ENCODE measurements at places on chromosomes 2 and 18.

DNA sequence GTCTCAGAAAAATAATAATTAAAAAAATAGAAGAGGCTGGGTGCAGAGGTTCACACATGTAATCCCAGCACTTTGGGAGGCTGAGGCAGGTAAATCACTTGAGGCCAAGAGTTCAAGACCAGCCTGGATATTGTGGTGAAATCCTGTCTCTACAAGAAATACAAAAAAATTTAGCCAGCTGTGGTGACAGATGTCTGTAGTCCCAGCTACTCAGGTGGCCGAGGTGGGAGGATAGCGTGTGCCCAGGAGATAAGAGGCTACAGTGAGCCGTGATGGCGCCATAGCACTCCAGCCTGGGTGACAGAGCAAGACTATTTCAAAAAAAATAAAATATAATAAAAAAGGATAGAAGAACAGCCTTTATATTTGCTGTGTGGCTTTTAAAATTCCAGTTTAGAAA lies 35.9 kb downstream of the SMC6 start:
- no peak for DNase-seq

GRCh38 chr2:42480402-42480801 lies 13.4 kb downstream of the KCNG3 start:
- no peak for DNase-seq

DNA sequence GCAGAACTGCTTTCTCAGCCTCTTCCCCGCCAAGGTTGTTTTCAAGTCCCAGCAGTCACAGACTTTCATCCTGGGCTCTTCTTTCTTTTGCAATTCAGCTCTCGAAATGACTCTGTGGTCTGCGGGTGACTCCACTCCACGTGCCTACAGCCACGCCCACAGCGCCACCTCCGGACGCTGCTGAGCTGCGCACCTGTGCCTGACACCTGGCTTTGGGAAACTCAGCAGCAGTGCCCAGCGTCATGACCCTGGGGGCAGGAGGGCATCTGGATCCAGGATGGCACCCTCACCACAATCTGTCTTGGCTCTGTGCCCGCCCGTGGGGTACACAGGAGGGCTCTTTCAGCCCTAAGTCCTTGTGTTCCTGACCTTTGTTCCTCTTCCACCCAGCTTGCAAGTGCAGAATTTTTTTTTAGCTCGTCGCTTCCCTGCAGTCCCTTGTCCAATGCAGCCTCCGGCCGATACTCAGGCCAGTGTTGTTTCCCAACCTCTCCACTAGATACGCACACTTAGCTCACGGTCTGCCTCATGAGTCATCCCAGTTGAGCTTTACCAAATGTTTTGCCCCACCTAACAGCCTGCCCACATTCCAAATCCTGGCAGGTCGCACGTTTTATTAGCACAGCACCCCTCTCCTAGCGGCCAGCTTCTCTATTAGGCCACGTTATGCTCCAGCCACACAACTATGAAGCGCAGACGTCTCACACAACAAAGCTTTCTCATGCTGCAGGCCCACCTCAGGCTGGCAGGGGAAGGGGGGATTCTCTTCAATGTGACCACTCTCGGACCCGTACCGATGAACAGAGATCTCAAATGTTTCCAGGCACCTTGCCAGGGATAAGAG lies 6.5 kb upstream of the CAPN10 start:
- peak; percentile 91 for DNase-seq

DNA sequence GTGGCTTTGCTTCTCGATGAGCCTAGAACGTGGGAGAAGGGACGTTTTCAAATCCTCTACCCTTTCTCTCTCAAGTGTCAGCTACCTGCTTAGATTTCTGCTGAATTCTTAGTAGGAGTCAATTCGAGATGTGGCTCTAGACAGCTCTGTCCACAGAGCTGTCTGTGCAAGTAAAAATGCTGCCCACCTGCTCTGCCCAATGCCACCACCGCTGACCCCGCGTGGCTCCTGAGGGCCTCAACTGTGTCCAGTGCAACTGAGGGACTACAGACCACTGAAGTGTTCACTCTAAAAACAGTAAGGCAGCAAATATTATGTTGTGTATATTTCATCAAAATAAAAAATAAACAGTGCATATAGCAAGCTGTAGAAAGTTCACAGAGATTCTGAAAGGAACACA lies 266.3 kb downstream of the ZNF516 start:
- no peak for DNase-seq

DNA sequence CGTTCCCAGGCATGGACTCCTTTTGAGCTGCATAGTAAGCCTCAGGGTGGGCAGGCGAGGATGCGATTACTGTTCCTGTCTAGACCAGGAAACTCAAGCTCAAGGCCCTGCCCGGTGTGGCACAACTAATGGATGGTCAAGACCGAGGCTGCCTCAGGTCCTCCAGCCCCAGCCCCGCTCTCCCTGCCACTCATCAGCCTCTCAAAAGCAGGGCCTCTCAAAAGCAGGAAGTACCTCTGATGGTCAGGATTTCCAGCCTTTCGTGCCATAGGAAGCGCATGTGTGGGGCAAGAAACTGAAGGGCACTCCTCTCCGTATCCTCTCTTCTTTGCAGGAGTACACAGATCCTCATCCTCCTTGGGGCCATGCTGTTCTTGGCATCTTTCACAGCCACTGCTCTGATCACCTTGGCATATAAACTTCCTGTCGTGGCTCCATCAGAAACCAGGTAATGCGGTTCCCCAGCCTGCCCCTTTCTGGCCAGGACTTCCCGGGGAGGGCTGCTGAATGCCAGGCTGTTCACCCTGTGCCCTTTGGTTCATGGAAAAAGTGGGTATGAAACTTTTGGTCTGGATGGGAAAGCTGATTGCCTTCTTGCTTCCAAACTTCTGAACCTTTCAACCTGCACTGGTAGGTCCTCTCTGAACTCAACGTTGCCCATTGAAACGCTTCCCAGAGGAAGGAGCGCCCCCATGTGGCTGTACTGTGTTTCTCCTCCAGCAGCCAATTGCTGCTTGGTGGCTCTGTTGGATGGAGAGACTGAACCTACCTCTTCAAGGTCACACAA lies 82.8 kb upstream of the SEC11C start:
- DNase-seq: no peak

DNA sequence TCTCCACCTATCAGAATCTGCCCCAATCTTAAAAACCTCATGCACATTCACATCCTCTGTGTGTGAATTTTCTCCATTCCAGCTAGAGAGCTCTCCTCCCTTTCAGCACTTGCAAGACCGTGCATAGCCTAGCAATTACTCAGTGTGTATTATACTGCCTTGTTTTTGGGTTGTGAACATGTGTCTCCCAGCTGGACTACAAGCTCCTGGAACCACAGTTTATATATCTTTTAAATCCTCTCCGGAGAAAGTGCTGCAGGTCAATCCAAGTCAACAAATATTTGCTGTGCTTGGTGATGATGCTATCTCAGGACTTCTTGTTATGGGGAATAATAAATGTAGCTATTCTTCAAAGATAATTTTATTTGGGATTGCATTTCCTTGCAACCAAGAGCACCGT lies 58.2 kb upstream of the MEX3C start:
- no peak for DNase-seq

DNA sequence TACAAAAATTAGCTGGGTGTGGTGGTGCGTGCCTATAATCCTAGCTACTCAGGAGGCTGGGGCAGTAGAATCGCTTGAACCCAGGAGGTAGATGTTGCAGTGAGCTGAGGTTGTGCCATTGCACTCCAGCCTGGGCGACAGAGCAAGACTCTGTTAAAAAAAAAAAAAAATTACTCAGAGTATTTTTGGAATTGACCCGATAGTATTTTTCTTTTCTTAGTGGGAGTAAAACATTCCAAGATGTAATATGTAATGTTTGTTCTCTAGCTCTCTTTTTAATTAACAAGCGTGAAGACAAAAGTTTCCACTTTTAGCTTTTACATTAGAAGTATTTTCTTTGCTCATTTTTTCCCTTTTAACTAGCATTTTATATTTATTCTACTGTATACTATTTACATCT lies 12.0 kb upstream of the TMEM18 start:
- DNase-seq: no peak

- DNase-seq: peak; percentile 83
These were observed at the start of gene CAPG for GRCh38 chr2:85409845-85410583. Gene CAPG (minus strand): TSS chr2:85410366. CDS start chr2:85402145, 8,221 bp downstream.

DNA sequence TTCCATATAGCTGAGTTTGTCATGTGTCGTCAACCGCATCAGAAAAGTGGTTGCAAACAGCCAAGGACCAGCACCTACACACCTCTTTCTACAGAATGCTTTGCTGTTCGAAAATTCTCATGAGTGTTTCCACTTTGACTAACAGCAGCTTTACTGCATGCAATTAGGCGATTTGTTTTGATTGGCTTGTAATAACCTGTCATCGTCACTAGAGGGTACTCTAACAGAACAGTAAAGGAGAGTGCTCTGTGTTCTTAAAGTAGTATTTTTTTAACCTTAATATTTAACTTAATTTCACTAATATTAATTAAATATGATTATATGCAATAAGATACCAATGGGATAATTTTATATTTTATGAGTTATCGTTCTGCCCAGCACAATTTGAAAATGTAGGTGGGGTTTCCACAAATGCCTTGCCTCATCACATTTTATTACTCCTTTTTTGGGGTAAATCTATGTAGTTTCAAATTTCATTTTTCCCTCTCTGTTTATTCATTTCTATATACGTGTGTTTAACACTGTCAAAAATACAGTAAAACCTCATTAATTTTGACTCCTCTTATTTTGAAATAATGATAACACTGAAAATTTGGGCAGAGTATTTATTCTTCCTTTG lies 502.2 kb downstream of the NRXN1 start:
- DNase-seq: peak; percentile 53

DNA sequence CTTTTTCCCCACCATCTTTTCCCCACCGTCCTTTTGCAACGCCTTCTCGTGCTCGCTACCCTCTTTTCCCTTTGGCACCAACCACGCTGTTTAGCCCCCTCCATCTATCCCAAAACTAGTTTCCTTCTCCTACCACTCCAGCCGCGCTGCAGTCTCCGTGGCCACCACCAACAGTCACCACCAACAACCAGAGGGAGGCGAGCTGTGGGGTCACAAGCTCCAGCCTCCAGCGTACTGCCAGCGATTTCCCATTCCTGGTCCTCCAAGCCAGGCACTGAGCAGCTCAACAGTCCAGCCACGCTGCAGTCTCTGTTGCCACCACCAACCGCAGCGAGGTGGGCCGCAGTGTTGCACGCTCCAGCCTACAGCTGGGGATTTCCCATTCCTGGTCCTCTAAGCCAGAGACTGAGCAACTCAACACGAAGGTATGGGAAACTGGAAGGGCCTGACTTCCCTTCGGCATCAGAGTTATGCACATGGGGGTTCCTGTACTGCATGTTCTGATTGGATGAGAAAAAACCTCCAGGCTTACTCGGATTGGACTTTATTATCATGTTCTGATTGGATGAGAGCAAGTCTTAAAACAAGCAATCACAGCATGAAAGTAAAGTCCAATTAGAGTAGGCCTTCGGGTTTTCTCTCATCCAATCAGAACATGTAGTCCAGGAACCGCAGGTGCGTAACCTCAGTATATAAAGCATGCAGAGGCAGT lies 42.3 kb upstream of the IMP4 start:
- DNase-seq: no peak

GRCh38 chr2:208830203-208830602 lies 423.6 kb downstream of the PTH2R start:
- DNase-seq: no peak

GRCh38 chr2:17966798-17967197 lies 88.3 kb downstream of the KCNS3 start:
- DNase-seq: no peak

Measured in HT-29 (cell line).